ENCODE measurements at places on chromosomes 3 and 15.

GRCh38 chr15:69289342-69290146, 9.2 kb upstream of the PAQR5 start:
- DNase-seq, result no peak

DNA sequence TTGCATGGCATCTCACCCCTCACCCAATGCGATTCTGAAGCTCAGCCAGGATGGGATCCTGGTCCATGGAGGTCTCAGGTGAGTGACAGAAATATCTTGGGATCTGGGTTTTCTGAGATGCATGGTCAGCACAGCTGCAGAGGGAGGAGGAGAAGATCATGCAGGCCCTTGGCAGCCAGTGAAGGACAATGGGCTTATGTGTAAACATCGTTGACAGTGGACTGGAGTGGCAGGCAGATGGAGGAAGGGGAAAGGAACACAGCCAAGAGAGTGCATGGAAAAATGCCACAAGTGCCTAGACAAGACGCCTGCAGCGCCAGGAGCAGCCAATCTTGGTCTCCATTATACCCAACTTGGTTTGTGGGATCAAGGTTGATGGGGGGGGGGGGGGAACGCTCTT, 347.9 kb downstream of the MCTP2 start:
- DNase-seq, result no peak

DNA sequence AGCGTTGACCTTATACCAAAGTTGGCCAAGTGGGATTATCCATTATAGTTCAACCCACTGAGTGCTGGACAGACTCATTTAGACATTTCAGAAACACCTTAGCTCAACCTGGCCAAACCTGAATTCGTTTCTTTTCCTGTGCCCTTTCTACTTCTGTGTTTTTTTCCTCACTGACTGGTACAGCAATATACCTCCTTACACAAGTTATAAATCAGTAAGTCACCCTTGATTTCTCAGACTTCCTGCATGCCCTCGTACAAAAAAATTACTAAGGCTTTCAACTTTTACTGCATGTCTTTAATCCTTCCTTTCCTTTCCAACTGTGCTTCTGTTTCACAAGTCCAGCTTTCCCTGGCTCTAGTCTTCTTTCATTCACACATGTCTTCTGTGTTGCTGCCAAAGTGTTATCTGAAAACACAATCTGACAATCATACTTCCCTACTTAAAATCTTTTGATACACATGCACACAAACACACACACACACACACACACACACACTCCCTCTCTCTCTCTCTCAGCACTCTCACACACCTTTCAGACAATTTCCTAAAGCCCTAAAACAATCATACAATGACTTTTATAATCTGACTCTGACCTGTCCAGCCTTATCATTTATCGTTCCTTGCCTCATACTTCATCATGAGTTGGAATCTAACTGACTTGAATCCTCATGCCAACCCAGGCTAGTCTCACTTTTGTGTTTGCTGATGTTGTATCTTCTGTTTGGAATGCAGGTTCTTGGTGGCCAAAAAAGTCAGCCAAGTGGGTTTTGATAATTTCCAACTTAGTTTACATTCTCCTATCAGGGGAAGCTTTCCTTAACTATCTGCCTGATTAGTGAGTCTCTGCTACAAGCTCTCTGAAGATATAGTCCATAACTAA, 436.4 kb downstream of the NAALADL2 start:
- no peak for DNase-seq

GRCh38 chr3:176587089-176587488, 610.2 kb downstream of the TBL1XR1 start:
- DNase-seq, result no peak

DNA sequence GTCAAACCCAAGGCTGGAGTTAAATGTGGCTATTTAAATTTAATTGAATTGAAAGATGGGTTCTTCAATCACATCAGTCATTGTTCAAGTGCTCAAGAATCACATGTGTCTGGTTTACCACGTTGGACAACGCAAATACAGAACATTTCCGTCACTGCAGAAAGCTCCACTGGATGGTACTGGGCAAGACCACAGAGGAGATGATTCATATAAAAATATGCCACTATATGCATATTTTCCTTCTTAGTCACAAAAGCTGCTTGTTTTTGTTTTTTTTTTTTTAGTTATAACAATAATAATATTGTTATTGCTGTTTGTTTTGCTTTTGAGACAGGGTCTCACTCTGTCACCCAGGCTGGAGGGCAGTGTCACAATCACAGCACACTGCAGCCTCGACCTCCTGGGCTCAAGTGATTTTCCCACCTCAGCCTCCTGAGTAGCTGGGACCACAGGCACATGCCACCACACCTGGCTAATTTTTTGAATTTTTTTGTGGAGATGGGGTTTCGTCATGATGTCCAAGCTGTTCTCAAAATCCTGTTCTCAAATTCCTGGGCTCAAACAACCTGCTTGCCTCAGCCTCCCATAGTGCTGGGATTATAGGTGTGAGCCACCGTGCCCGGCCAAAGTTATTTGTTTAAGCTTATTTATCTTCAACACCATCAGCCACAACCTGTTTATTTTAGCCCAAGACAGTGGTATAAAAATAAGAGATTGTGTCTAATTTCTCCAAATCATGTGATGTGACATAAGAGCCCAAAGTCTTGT, 19.4 kb downstream of the RTP3 start:
- peak; percentile 86 for DNase-seq

DNA sequence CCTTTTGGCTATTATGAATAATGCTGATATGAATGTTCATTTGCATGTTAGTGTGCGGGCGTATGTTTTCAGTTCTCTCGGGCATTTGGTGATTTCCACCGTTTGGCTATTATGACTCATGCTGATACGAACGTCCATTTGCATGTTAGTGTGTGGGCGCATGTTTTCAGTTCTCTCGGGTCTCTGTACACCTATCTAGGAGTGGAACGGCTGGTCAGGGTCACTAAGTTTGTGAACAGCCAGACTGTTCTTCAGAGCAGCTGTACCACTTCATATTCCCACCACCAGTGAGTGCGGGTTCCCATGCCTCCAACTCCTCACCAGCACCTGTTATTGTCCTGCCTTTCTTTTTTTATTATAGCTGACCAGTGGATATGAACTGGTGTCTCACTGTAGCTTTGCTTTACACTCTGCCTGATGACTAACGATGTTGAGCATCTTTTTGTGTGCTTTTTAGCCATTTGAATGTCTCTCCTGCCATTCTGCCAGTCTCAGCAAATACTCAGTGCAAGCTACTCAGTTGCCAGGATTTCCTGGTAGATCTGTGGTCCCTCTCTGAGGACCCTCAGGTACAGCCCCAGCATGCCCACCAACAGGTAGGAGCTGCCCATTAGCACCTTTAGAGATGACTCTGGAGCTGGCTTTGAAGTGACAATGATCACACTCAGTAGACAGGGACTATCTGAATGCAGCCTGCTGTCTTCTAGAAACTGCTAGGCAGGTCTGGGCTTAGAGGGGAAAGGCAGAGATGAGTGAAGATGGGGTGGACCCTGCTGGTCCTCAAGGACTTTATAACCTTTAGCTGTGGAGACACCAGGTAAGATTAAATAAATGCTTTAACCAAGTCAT, 141.1 kb downstream of the XXYLT1 start:
- DNase-seq, result no peak

DNA sequence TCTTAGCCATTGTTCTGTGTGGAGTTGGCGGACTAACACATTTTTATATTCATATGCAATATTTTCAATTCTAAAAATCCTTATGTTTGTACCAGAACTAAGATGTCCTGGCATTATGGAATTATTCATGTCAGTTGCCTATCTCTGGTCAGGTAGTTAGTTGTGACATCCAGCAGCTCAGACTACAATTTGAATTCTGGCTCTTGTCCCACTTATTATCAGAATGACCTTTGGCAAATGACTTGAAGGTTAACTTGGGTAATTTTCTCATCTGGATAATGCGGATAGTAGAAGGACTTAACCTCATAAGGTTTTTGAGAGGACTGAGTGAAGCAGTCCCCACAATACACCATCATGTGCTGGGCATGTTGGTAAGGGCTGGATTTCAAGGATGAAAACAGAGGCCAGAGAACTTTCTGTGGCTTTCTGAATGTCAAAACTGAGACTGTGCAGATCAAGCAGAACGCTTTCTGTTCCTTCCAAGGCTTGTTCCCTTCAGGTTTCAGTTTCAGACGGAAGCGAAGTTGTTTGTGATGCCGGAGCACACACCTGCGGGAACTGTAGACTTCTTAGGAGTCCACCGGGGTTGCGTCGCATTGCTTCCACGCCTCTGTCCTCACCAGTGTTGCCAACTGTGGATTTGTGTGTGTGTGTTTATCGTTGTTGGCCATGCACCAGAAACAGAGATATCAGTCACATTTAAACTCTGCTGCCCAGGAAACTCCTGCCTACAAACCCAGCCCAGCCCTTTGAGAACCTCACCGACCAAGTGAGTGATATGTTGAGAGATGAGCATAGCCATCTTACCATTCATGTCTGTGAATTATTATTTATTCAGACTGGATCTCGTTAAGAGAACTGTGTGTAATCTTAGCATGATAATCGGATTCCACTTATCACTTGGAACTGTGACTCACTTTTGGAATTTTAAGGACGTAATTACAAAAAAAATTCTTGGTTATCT, 76.0 kb downstream of the PTPRG start:
- peak; percentile 5 for DNase-seq

- no peak for DNase-seq
These were observed 9.4 kb upstream of the CSTA start for GRCh38 chr3:122315619-122316018.

- DNase-seq, result peak; percentile 44
These were observed at the start of the genes CCR5AS and CCRL2 for GRCh38 chr3:46406788-46407611. TSS of gene CCR5AS (minus strand) at chr3:46407066. TSS of gene CCRL2 (plus strand) at chr3:46407259. CDS start at chr3:46408080, 821 bp downstream.

GRCh38 chr3:153260681-153261080, 98.7 kb downstream of the RAP2B start:
- DNase-seq, result peak; percentile 48

GRCh38 chr3:171994646-171995428, 44.5 kb upstream of the FNDC3B start:
- peak; percentile 59 for DNase-seq

DNA sequence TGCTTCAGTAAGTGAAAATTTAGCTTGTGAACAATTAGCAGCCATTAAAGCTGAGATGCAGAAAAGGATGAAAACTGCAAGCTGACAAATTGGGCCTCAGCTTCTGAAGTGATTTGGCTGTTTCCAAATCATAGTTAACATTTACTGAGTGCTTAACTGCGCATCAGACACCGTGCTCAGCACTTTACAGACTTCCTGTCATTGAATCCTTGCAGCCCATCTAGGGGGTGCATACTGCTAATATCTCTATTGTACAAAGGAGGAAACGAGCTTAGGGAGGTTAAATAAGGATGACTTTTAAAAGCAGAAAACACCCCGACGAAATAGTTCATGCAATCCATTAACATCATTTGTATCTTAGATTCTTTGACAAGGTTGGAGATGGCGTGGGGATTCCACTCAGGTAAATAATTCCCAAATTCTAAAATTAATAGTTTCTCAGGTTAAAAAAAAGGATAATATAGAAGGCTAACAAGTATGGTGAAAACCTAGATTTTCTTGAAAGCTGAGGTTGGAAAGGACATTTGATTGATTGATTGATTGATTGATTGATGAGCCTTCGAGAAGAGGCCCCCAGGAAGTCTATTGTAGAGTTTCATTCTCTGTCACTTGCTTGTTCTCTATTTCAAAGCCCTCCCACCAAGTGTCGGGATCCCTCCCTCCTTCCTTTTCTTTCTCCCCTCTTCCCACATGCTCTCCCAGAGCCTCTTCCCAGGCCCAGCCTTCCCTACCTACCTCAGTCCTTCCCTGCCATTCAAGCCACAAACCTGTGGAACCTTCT, 23.5 kb upstream of the EPHB3 start:
- DNase-seq, result no peak

DNA sequence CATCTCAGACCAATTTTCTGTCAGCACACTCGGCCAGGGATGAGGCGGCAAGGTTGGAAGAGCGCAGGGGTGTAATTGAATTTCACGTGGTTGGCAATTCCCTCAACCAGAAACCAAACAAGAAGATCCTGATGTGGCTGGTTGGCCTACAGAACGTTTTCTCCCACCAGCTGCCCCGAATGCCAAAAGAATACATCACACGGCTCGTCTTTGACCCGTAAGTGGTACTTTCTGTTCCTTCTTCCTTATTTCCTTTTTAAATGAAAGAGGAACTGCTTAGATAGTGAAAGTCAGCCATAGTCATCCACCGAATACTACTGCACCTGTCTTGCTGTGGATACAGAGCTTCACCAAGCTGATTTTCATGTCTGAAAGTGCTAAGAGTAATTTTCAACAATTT, 60.1 kb downstream of the SGO1 start:
- DNase-seq, result no peak

GRCh38 chr15:101724675-101725005, 367 bp upstream of the TARS3 start:
- peak; percentile 31 for DNase-seq

GRCh38 chr15:57890351-57890750, 175.2 kb downstream of the ALDH1A2 start:
- no peak for DNase-seq

DNA sequence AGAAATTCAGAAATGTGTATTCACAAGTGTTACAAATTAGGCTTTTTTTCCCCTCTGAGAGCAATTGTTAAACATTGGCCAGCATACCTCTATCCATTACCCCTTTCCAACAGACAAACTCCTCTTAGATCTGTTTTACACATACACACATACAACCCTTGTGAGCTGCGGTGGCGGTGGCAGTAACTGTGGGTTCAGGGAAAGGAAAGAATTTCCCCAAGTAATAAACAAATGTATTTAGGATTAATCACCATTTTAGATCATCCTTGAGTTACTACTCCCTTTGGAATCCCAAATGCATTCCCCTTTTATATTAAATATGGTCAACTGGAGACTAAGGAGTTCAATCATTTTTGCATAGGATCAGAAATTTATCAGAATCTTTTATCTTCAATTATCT, 667.0 kb downstream of the FHIT start:
- DNase-seq, result peak; percentile 38

DNA sequence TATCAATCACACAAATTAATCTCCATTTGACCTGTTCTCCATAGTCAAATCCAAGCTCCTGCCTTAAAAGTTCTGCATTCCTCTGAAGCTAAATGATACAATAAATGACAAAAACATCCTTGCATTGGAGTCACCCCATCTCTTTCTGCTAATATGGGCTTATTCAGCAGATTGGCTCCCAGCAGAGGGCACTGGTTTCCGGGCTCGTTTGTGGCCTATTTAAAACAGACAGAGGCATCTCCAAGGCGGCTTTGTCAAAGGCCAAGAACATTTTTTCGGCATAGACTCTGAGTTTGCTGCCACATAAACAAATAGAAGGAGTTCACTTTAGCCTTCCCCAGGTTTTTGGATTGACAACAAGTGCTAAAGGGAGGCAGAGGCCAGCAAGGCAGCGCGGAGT, 204.4 kb upstream of the RASGRP1 start:
- DNase-seq, result peak; percentile 21

DNA sequence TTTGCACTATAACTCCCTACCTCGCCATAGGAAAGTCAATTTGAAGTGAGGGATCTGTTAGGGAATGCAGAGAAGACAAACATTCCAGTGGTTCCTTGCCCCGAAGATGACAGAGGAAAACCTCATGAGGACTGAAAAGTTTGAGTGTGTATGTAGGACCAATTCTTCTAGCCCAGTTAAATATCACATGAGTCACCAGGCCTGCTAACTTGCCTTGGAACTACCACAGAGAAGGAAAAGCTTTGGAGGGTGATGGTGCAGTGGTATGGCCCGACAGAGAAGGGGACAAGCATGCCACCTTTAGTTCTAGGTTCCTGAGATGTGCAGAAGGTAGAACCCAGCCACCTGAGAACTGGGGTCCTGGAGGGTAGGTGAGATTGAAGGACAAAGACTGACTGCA, 2.6 kb upstream of the UPK1B start:
- no peak for DNase-seq

All from SJSA1 (cell line).